Stimulated activated naive CD8-positive, alpha-beta T cell treated with anti-CD3 and anti-CD28 coated beads, Interleukin-15, Interleukin-2, amounts not matched to agents 100 U/mL and 50 U/mL, for 24 hours (primary cell): ENCODE measurements at places on chromosomes 4 and X.

DNA sequence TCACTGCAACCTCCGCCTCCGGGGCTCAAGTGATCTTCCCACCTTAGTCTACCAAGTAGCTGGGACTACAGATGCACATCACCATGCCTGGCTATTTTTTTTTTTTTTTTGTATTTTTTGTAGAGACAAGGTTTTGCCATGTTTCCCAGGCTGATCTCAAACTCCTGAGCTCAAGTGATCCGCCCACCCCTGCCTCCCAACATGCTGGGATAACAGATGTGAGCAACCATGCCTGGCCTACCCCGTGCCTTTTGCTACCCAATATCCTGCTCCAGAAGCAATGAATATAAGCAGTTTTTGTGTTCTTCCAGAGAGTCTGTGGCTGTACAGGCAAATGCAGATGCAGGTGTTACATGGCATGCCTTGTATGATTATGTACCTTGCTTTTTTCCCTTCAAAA is 50.5 kb downstream of the TBC1D14 start:
- no peak for DNase-seq

DNA sequence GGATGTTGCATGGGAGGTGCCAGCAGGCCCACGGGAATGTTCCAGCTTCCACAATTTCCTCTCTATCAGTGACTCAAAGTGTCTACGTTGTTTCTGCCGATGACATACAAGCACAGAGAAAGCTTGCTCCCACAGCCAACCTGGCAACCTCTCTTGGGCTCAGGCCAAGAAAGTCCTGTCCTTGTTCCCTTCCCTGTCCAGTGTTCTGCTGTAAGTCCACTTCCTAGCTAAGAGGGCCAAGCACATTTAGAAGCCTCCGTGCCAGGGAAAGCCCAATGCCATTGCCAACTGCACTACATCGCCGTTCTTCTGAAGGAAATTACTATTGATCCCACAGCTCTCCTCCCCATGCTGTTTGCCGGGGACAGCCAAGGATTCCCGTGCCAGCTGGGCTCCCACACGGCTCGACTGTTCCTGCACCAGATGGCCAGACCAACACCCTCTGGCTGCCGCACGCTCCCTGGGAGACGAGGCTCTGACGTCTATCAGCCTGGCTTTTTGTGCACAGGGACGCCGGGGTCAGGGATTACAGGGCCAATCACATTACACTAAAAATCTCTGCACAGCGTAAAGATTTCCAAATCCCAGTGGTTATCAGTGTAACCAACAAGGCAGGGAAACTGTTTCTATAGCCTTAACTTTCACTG is 284.0 kb downstream of the BCOR start:
- no peak for DNase-seq

GRCh38 chr4:120317713-120318112 is 251.1 kb upstream of the MAD2L1 start:
- DNase-seq, result no peak

- DNase-seq, result no peak
These were observed 354.1 kb downstream of the CHIC1 start for GRCh38 chrX:73916931-73917667.
